Stimulated activated CD4-positive, alpha-beta T cell treated with anti-CD3 and anti-CD28 coated beads, TNF-alpha, amount 100 ng/mL, for 48 hours (primary cell): ENCODE measurements at places on chromosomes 2 and 18.

GRCh38 chr2:144671695-144672455 is 152.0 kb upstream of the ZEB2 start:
- no peak for DNase-seq

GRCh38 chr18:60188958-60189357 is 183.6 kb downstream of the MC4R start:
- DNase-seq, result no peak

GRCh38 chr2:15719566-15720313 is 128.1 kb downstream of the DDX1 start:
- DNase-seq, result no peak

DNA sequence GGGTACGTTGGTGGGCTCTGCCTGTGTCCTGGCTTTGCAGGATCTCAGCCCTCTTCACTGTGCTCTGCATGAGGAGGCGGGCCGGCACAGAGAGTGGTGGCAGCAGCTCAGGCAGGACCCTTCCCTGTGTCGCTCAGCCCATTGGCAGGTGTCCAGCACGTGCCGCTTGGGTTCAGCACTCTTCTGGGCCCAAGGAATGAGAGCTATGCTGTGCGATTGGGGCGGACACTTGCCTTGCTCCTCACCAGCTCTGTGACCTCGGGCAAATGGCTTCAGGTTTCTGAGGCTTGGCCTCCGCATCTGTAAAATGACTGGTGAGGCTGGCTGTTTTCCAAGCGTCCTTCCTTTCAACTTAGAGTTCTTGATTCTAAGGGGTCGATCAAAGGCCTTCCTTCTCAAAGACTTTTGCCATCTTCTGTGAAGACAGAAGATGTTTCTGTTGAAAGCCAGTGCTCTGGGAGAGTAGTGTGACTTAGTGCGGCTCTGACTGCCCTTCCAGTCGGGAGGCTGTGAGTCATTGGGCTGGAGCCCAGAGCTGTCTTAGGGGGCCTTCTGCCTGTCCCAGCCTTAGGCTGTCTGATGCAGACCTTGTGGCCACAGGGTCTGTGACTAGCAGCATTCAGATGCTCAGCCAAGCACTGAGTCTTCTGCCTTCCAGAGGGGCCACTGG is 35.6 kb downstream of the GLI2 start:
- no peak for DNase-seq

- DNase-seq, result no peak
Observed at GRCh38 chr2:212364112-212364985, 174.3 kb downstream of the ERBB4 start.

- DNase-seq, result no peak
Observed at GRCh38 chr2:43009448-43009847, 217.0 kb downstream of the ZFP36L2 start.

DNA sequence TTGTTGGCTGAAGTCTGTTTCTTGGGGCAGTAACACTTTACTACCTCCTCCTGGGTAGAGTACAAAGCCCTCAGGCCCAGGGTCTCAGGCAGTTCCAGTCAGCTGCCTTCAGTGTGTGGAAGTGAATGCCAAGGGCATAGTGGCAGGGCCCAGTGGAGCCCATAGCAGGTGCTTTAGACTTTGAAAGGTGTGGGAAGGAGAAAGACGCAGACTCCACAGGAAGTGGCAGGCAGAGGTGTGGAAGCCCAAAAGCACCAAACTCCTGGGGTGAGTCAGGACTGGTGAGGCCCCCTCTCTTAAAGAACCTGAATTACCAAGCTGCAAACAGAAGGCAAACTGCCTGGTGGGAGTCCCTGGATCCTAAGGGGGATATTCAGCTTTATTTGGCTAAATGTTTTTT is 45.3 kb downstream of the ADAM23 start:
- DNase-seq, result no peak

DNA sequence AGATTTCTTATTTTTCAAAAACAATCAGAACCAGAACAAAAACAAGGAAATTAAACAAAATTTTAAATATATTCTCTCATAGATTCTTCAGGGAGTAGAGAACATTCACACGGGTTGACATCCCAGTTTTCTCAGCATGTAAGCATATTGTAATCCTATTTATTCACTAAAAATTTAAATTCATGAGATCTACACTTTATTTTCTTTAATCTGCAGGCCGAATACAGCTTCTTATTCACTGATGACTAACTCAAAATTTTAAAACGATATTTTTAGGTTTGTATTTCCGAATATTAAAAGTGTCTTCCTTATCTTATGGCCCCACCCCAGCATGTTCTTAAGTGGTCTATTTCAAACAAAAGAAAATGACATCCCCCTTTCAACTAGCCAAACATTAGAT is 262.4 kb downstream of the MEIS1 start:
- DNase-seq, result no peak

DNA sequence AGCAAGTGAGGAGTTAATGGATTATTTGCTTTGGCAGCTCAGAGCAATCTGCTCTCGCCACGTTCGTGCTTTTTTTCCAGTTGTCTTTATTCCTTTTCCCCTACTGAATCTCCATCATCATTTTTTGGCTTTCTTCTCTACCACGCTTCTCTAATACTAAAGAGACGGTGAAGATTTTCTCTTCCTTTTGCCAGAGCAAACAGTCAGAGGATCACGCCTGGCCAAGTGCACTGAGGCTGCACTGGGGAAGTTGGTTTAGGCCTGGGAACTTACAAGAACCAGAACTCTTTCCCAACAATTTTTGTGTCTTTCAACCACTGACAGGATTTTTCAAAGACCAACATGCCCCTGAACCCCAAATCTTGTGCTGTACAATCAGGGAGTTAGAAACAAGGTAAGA is 172.3 kb downstream of the PID1 start:
- DNase-seq, result no peak

DNA sequence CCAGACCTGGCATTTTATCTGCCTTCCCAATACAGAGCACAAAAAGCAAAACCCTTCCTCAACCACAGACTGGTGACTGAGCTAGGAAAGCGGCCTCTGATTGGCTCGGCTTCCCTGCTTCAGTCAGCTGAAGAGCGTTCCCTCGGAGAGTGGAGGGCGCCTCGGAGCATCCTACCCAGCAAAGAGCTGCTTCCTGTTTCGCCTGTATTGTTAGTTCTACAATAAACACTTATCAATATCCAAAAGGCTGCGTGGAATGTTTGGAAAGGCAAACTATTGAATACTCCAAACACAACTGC is 125.0 kb downstream of the CACNB4 start:
- DNase-seq, result no peak

GRCh38 chr18:55073116-55073515 is 113.9 kb upstream of the CCDC68 start:
- no peak for DNase-seq
